Epithelial cell of alveolus of lung (primary cell): ENCODE measurements at places on chromosomes 2 and 18. TPM values are rescaled to one million over a fixed set of nuclear protein-coding genes. Genes with fewer than 3 reads are reported as not detected.

TEX44 gene
- total RNA-seq: not detected in 2 replicates

SNORC gene
- total RNA-seq: 0.26 and 6.8 TPM in 2 replicates

SULT1C4 gene
- 2.1 and 3.1 TPM in 2 replicates for total RNA-seq

PFN4 gene
- total RNA-seq: 0.39 TPM in 1 of 2 replicates, not detected in the other

PPIL3 gene
- total RNA-seq: 41.5 and 104 TPM in 2 replicates

CCDC138 gene
- 3.4 and 3.7 TPM in 2 replicates for total RNA-seq

FRZB gene
- 0.52 and 0.64 TPM in 2 replicates for total RNA-seq

DYNAP gene
- not detected in 2 replicates for total RNA-seq

CFC1 gene
- not detected in 2 replicates for total RNA-seq

ALPP gene
- not detected in 2 replicates for total RNA-seq

UNC80 gene
- under 0.01 TPM in 1 of 2 replicates, not detected in the other for total RNA-seq

NR4A2 gene
- 1.0 and 57.6 TPM in 2 replicates for total RNA-seq

CACNB4 gene
- under 0.01 and 0.32 TPM in 2 replicates for total RNA-seq

ZBTB7C gene
- total RNA-seq: under 0.01 TPM in 1 of 2 replicates, not detected in the other

SLC19A3 gene
- 1.0 and 1.9 TPM in 2 replicates for total RNA-seq

GREB1L gene
- total RNA-seq: under 0.01 and 0.26 TPM in 2 replicates

CDH19 gene
- 0.13 TPM in 1 of 2 replicates, not detected in the other for total RNA-seq
